Gastrocnemius medialis (tissue), 4 donors: ENCODE measurements at places on chromosomes 12 and 14. TPM values are rescaled to one million over a fixed set of nuclear protein-coding genes. Genes with fewer than 3 reads are reported as not detected.

DNA sequence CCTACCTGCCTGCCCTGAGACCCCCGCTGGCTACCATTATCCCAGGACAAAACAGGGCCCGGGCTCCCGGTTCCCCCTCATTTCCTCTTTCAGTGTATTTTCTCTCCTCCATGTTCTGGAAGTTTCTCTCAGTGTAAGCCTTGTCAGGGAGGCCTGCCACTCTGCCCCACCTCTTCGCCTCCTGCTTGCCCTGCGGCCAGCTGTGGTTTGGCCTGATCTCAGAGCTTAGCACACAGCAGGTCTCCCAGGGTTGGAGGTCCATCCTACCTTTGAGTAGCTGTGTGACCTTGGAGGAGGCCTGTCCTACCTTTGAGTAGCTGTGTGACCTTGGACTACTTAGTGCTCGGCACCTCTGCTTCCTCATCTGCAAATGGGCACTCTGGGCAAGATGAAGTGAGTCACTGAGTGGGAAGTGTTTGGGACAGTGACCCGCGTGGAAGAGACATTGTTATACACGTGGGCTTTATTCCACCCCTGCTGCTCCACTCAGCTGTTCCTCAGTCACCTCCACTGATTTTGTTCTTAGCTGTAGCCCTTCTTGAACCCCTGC lies 212.7 kb downstream of the ZFP36L1 start:
- H3K4me3 ChIP-seq, result no peak overlapping the region
- no peak for DNase-seq
- no peaks in the 10 kb centered on the region for H3K36me3 ChIP-seq
- no peaks in the 10 kb centered on the region for H3K27me3 ChIP-seq

GRCh38 chr14:55450987-55451386 lies 10.6 kb upstream of the TBPL2 start:
- H3K27ac ChIP-seq, result no peak overlapping the region
- H3K4me3 ChIP-seq, result no peak overlapping the region
- DNase-seq, result no peak
- H3K4me1 ChIP-seq, result no peaks in the 10 kb centered on the region
- no peaks in the 10 kb centered on the region for H3K27me3 ChIP-seq

KIF5A gene
- total RNA-seq, result not detected

NGB gene
- not detected for total RNA-seq

DNA sequence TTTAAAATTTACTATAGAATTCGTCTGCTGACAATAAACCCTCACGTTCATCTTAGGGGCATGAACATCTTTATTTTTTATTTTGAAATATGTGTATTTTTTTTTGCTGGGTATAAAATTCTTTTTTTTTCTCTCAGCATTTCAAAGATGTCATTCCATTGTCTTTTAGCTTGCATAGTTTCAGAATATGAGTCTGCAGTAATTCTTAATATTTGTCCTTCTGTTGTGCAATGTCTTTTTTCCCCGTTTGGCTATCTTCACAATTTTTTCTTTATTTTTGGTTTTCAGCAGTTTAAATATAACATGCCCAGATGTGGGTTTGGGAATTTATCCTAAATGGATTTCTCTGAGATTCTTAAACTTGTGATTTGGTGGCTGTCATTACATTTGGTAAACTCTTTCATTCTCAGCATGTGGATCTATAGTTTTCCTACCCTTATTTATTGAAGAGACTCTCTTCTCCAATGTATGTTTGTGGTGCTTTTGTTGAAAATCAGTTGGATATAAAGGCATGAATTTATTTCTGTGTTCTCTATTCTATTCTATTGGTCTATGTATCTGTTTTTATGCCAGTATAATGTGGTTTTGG lies 37.8 kb upstream of the PLBD1 start:
- no peak overlapping the region for H3K27ac ChIP-seq
- no peak overlapping the region for H3K4me3 ChIP-seq

- H3K27ac ChIP-seq, result no peak overlapping the region
- no peaks in the 10 kb centered on the region for H3K36me3 ChIP-seq
- no peaks in the 10 kb centered on the region for H3K4me1 ChIP-seq
- H3K4me3 ChIP-seq, result no peak overlapping the region
- DNase-seq, result no peak
- H3K27me3 ChIP-seq, result no peaks in the 10 kb centered on the region
Measured at GRCh38 chr12:78244916-78245507, 414.3 kb downstream of the NAV3 start.

GRCh38 chr14:32078023-32078857 lies 1.1 kb downstream of the ARHGAP5 start:
- no peaks in the 10 kb centered on the region for H3K36me3 ChIP-seq
- peak; percentile 38 for DNase-seq
- peak overlapping the region; percentile 98 for H3K27ac ChIP-seq
- peaks cover 50% of the 10 kb centered on the region for H3K4me1 ChIP-seq
- peak overlapping the region; percentile 89 for H3K4me3 ChIP-seq
